ENCODE measurements at places on chromosomes 7 and 10.

- no peak for DNase-seq
These were observed 2.1 kb upstream of the SAMD9L start for GRCh38 chr7:93150200-93150835.

DNA sequence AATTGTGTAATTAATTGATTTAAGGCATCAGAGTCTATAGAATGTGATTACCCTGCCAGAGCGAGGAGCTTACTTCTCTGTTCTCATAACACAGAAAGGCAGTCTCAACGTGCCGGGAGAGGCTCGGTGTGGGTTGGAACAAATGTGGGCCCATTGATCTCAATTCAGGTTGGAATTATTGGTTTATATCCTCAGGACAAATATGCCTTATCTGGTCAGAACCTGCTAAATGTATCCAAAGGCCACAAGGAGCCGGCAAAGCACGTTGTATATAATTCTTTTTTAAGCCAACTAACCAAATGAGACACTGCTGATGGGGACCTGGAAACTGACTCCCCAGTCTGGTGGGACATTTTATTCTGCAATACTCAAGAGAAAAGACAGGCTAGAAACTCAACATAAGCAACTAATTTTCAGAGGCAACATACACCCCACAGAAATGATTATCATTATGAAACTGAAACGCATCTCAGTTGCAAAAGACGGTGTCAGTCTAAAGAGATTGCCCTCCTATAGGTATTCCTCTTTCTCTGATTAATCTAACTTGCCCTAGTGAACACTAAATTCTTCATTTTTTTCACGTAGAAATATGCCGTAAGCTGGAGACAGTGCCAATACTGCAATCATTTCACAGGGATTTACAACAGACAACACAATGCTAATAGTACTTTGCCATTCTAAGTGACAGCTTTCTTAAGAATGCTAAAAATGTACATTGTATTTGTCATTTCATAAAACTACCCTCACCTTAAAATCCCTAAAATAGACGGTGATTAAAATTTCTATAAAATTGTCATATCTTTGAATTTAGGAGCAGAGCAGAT is 9.4 kb downstream of the EBF3 start:
- DNase-seq = no peak

DNA sequence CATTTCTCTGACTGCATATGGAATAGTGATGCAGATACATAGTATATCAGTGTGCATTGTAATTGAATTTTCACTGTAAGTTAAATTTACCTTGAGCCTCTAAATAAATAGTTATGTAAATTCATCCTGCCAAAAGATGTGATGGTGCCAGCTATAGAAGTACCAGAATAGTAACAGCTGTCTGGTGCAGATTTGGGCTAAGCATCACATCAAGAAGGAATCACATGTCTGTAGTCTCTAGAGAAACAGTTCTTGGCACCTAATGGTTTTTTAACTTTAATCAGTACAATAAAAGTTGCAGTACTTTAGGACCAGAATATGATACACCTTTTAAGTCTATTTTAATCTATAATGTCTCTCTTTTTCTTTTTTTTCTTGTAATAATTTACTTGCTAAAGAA is 17.4 kb downstream of the PLEKHA1 start:
- no peak for DNase-seq

- no peak for DNase-seq
These were observed 105.7 kb downstream of the HBP1 start for GRCh38 chr7:107274506-107274905.

- DNase-seq = no peak
These were observed 18.5 kb downstream of the KIAA1549 start for GRCh38 chr7:138962561-138963270.

GRCh38 chr7:18715988-18716387 is 220.4 kb downstream of the HDAC9 start:
- no peak for DNase-seq

DNA sequence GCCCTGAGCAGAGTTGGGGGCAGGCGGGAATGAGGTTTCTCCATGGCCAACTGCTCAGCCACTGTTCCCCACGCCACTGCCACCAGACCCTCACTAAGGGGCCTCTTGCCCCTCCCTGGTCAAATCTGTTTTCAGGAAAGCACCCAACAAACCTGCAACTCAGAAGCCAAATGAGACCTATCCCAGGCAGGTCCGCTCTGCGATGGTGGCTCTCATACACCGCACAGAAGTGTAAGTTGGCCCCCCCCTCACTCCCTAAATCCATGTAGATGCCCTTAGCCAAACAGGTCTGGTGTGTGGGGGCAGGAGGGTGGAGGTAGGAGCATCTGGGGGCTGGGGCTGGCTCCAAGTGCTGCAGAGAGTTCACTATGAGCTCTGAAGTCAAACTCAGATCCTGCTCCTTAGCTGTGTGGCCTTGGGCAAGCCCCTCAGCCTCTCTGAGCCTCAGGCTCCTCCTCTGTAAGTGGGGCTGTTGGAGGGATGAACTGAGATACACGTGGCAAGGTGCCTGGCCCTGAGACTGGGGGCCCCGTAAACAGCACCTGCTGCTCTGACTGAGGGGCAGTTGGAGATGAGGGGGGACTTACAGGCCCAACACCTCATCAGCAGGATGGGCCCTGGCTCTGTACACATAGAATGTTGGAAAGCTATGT is 1.1 kb downstream of the MMRN2 start:
- no peak for DNase-seq

GRCh38 chr10:5461914-5462840 is 37.2 kb downstream of the CALML5 start:
- no peak for DNase-seq

DNA sequence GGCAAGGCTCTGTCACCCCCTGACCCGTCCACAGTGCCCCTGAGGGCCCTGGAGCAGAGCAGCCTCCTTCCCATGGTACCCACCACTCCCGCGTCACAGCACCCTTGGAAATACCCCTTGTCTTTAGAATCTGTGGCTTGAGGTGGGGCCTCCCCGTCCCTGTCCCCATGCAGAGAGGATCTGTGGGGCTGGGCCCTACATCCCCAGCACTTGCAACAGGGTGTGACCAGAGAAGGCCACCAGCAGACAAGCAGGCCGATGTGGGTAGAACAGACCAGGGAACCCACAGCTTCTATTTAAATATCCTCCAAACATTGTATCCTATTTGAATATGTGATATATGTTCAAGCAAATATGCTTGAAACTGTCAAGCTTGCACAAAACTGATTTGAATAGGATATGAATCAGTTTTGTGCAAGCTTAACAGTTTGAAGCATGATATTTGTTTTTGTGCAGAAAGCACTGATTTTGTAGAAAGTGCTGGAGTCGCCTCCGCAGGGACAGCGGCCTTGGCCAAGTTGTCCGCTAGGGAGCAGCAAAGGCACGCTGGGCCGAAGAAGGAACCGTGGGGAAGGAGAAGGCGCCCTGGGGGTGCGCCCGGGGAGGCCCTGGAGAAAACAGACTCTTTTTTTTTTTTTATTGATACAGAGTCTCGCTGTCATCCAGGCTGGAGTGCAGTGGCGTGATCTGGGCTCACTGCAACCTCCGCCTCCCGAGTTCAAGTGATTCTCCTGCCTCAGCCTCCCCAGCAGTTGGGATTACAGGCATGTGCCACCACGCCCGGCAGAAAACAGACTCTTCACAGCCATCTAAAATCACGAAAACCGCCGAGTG is 2.2 kb downstream of the CFAP46 start:
- no peak for DNase-seq

DNA sequence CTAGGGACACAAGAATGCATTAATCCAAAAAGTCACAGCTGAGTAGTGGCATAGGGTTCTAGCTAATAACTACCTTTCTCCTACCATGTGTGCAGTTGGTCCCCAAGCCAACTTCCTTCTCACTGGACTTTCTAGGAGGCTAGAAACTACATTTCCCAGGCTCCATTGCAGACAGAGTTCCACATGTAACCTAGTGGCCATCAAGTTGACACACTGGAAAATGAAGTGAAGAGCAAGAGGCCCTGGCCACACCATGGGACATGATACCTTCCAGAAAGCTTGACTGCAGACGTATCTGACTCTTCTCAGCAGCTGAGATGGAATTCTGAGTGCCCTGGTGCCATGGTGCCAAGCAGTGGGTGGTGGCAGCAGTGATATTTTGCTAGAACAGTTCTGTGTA is 49.8 kb upstream of the TMEM273 start:
- DNase-seq = no peak

GRCh38 chr7:125033506-125033905 is 103.9 kb upstream of the POT1 start:
- DNase-seq = no peak

- DNase-seq = no peak
These were observed 1355.5 kb upstream of the LRRTM3 start for GRCh38 chr10:65570143-65571010.

DNA sequence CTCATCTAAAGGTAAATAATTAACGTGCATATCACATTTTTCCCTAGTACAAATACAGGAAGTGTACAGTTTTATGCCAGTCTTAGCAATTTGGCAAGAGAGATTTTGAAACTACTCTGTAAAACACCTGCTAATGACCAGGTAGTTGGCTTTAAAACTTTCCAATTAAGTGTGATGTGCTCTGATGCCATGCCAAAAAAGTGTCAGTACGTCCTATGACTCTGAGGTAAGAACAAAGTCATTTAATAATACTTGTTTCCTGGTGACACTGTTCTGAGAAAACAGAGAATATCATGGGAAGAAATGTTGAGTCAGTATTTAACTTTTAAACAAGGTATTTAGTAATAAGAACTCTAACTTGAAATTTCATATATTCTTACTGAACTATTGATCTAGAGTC is 9.6 kb downstream of the PDZD8 start:
- DNase-seq = no peak

- DNase-seq = no peak
These were observed 54.7 kb downstream of the MAPK8 start for GRCh38 chr10:48361176-48361575.

DNA sequence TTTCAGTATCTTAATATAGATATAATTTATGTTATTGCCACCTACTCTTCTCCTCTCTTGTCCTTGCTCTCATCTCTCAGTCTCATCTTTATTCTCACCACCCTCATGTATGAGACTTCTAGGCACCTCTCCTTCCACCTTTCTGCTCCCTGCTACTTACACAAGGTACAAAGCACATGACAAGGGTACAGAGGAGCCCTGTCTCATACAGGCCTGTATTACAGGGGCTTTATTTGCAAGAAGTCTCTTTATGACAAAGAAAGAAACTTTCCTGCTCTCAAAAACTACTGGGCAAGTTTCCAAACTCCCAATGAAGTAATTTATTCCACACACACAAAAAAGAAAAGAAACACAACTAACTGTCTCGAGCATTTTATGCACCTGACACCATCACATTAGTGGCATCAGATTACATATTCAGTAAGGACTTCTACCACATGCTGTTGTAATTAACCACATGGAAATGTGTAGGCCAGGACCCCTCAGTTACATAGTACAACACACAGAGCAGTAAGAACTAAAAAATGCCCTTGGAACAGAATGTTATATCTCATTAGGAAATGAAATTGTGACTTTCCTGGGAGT is 253.1 kb downstream of the FZD1 start:
- no peak for DNase-seq

DNA sequence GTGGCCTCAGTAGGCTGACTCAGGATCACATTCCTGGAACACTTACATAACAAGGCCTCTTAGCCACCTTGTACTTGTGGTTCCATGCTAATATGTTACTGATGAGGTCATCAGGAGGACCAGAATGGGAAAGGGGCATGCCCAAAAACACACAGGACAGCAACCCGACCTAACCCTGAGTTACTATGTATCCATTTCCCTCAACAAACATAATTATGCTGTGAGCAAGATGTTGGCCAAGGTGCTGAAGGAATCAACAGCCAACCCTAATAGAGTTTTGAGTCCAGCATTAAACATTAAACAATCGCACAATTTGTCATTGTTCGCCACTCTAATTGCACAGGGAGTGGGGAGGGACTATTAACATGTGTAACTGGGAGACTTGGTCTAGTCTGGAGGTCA is 129.4 kb downstream of the PLPP4 start:
- no peak for DNase-seq

DNA sequence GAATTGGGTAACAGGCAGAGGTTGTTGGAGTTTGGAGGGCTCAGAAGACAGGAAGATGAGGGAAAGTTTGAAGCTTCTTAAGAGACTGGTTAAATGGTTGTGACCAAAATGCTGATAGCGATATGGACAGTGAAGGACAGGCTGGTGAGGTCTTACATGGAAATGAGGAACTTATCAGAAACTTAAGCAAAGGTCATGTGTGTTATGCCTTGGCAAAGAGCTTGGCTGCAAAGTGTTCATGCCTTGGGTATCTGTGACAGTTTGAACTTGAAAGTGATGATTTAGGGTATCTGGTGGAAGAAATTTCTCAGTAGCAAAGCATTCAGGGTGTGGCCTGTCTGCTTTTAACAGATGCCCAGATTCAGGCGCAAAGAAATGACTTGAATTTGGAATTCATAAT is 64.5 kb upstream of the EEPD1 start:
- DNase-seq = no peak

DNA sequence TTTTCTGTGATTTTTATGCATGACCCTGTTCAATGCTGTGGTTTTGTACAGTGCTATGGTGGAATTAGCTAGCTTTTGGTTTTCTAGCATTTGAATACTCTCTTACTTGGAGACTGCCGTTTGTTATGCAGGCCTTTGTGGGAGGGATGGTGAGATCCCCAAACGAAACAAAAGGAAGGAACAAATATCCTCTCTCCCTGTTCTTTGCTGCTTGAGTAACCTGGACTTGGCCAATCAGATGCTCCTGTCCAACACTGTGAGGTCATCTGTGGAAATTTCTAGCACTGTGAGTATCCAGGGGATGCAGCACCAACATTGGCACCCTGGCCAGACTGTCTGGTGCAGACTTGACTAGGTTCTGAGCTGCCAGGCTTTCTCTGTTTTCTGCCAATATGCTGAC is 314.4 kb downstream of the ANKRD30A start:
- no peak for DNase-seq

- no peak for DNase-seq
These were observed 69.9 kb downstream of the EPDR1 start for GRCh38 chr7:37990337-37990736.

- DNase-seq = no peak
These were observed 22.5 kb upstream of the TNRC18 start for GRCh38 chr7:5445981-5446594.

- no peak for DNase-seq
These were observed 84.4 kb downstream of the EBF3 start for GRCh38 chr10:129879655-129880054.

GRCh38 chr10:88991899-88992320 is 1.3 kb downstream of the FAS start:
- no peak for DNase-seq

DNA sequence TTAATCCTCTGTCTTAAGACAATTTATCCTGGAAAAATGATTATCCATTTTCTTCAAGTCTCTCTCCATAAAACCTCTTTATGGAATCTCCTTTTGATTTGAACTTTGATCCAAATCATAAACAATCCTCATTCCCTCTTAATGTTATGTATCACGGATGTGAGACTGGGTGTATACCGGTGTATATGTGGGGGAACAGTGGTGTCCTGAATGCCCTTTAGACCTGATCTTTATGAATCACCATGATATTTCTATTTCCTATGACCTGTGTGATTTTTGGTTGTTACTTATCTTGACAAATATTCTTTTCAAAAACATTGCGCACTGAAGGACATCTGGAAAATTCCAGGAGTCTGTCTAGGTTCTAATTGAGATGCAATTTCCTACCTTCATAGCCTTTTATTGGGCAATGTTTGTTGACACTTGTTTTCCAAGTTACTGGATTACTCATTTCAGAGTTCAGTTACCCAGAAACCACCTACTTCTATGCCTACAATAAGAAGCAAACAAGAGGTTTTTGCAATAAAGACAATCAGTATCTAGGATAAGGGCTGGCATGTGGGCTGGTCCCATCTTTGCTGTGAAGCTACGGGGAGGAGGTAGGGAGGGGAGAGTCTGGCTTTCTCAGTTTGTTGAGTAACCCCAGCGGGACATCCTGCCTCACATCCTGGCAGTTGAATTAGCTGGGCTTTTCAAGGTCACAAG is 190.4 kb downstream of the CTTNBP2 start:
- DNase-seq = no peak

GRCh38 chr7:134290286-134290685 is 26.4 kb downstream of the SLC35B4 start:
- DNase-seq = no peak
